ENCODE measurements at places on chromosomes 3 and 15. TPM values are rescaled to one million over a fixed set of nuclear protein-coding genes. Genes with fewer than 3 reads are reported as not detected.

Gene SLC22A14
- polyA plus RNA-seq: 0.13 TPM

Gene IQCF6
- polyA plus RNA-seq: not detected

Gene AP3B2
- polyA plus RNA-seq: 10.2 TPM

Gene HTR3E
- 0.03 TPM for polyA plus RNA-seq

Gene KNG1
- polyA plus RNA-seq: 5.1 TPM

Gene TMEM266
- polyA plus RNA-seq: 1.3 TPM

Gene CKMT1B
- 15.3 TPM for polyA plus RNA-seq

Gene GUCA1C
- not detected for polyA plus RNA-seq

Gene CP
- polyA plus RNA-seq: 0.57 TPM

Gene RLBP1
- polyA plus RNA-seq: 2.8 TPM

Gene TNNC1
- 1.8 TPM for polyA plus RNA-seq

Gene SKOR1
- 0.28 TPM for polyA plus RNA-seq

Gene RHOV
- polyA plus RNA-seq: 0.54 TPM

Gene GP5
- 0.33 TPM for polyA plus RNA-seq

Gene KIF15
- polyA plus RNA-seq: 7.6 TPM

Gene LTK
- 14.7 TPM for polyA plus RNA-seq

Gene TUSC7
- polyA plus RNA-seq: not detected

Gene FSD2
- 0.07 TPM for polyA plus RNA-seq

Gene BBX
- polyA plus RNA-seq: 32.0 TPM

Gene IVD
- polyA plus RNA-seq: 51.2 TPM

Gene ZBED2
- polyA plus RNA-seq: 1.0 TPM

Gene PAQR9
- polyA plus RNA-seq: 0.13 TPM

Gene TLE3
- polyA plus RNA-seq: 47.1 TPM

Gene SNTN
- not detected for polyA plus RNA-seq

Gene TMIE
- 0.78 TPM for polyA plus RNA-seq

Gene ALG3
- 74.6 TPM for polyA plus RNA-seq

Gene WDR93
- polyA plus RNA-seq: 0.30 TPM

Gene ZNF385D
- 2.2 TPM for polyA plus RNA-seq

Gene SOX14
- not detected for polyA plus RNA-seq

Gene CHRNA5
- 3.7 TPM for polyA plus RNA-seq

Gene AMT
- polyA plus RNA-seq: 42.3 TPM

Gene SSUH2
- polyA plus RNA-seq: 38.7 TPM

Gene GOLGA8Q
- polyA plus RNA-seq: 1.4 TPM

Gene LMAN1L
- polyA plus RNA-seq: not detected

Gene MCF2L2
- 2.4 TPM for polyA plus RNA-seq

Gene LIPC
- 0.25 TPM for polyA plus RNA-seq

Gene GPR87
- not detected for polyA plus RNA-seq

Gene SLC28A2
- polyA plus RNA-seq: 16.8 TPM

Gene C3orf33
- polyA plus RNA-seq: 12.5 TPM

Gene GASK1A
- polyA plus RNA-seq: 5.0 TPM

Gene RARB
- polyA plus RNA-seq: 9.1 TPM

Gene DET1
- polyA plus RNA-seq: 12.1 TPM

Gene CIB1
- polyA plus RNA-seq: 87.1 TPM

Gene LSMEM2
- 0.25 TPM for polyA plus RNA-seq

Gene HHATL
- 0.18 TPM for polyA plus RNA-seq

All from large intestine (tissue), 12 donors.